ENCODE measurements at places on chromosomes 2 and 18.

GRCh38 chr2:230987137-230988020, 8.5 kb upstream of the SPATA3 start:
- DNase-seq: peak; percentile 98

DNA sequence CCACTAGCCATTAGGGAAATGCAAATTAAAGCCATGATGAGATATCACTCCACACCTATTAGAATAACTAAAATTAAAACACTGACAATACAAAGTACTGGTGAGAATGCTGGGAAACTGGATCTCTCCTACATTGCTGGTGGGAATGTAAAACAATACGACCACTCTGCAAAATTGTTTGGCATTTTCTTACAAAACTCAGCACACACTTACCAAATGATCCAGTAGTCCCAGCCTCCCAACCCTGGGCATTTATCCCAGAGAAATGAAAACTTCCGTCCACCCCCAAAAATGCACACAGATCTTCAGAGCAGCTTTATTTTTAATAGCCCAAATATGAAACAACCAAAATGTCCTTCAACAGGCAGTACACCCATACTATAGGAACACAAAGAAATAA, 8.9 kb upstream of the TMSB10 start:
- no peak for DNase-seq

- no peak for DNase-seq
These were observed 50.7 kb downstream of the GREB1 start for GRCh38 chr2:11584525-11585056.

DNA sequence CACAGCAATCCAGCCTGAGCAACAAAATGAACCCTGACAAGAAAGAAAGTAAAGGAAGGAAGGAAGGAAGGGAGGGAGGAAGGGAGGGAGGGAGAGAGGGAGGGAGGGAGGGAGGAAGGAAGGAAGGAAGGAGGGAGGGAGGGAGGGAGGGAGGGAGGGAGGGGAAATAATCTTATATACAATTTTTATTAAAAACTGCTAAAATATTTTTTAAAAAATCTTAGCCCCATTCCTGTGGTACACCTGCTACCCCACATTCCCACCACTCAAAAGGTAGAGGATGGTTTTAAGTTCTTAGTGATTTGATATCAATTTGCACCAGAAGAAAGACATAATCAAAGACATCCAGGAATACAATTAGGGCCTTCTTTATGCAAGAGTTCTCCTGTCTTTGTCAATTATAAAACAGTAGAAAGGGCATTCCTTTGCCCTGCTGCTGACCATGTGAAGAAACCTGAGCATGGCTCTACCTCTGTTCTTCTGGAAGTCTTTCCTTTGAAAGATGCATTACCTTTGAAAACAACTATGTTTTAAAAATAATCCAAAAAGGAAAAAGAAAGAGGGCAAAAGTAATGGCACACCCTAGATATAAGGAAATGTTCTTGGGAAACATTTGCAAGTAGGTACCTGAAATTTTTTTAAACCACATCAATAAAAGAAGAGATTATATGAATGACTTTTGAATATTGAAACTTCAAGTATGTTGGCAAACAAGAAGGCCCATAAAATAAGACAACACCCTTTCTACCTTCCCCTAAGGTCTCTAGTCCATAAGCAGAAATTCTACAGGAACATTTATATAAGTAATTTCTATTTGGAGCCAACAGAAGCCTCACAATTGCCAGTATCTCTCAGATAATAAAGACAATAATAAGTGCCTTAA, 33.7 kb upstream of the ACVR2A start:
- no peak for DNase-seq

- DNase-seq: no peak
These were observed 67.7 kb upstream of the OSR1 start for GRCh38 chr2:19426144-19426543.

DNA sequence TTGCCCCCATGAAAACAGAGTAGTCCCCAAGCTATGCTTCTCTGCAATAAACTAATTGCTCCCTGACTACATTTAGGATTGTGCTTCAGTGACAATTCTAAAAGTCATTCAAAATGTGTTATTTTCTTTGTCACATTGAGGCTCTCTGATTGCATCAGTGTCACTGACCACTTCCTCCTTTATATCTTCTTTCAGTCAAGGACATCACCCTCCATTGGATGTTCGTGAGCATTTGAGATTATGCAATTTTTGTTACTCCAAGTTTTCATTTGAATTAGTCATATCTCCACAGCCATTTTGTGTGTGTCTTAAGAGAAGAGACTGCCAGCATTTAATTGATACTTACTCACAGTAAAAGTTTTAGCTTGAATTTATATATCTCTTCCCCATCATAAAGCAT, 780.8 kb upstream of the GCFC2 start:
- no peak for DNase-seq

- no peak for DNase-seq
These were observed 1165.6 kb upstream of the ZEB2 start for GRCh38 chr2:145685383-145686050.

DNA sequence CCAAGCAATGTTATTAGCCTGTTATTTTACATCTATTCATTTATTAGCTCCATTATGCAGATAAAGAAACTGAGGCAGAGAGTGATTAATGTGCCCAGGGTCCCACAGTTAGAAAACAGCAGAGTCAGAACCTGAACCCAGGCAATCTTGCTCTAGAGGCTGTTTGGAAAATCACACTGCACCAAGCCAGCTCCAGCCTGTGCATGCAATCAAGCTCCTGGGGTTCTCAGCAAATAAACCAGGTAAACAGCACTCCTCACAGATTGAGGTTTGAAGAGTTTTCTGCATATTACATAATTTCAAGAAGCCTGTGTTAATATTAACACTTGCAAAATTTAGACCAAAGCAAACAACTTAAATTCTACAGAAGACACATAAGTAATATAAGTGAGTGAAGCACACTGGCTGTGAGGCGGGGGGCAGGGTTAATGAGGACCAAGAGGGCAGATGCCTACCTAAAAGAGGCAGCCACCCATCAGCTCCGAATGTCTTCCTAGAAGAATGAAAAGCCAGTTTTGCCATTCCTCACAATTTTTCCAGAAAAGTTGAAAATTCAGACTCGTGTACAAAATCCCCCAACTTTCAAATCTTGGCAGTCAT, 35.4 kb downstream of the CACNB4 start:
- no peak for DNase-seq

DNA sequence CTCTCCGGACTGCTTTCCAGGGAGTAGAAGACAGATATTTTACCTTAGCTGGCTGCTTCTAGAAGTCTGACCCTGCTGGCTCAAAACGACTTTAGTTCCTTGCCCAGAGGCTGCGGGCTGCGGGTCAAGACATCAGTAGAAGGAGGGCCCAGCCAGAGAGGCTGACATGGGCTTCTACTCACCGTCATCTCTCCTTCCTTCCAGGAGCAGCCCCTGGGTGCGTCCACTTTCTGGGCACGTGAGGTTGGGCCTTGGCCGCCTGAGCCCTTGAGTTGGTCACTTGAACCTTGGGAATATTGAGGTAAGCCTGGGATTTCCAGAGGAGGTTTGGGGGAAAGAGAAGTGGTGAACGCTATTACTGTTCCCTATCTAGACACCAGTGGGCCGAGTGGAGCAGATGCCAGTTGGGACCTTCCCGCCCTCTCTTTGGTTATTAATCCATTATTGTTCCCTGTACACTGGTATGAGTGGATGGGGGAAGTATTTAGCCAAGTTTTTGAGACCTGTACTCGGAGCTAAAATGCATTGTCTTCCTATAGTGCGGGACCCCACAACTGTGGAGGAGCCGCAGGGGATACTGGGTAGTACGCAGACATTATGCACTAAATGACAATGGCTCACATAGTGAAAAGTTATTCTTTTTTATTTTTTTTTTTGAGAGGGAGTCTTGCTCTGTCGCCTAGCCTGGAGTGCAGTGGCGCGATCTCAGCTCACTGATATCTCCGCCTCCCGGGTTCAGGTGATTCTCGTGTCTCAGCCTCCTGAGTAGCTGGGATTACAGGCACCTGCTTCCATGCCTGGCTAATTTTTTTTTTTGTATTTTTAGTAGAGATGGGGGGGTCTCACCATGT, 26.3 kb upstream of the CASP8 start:
- no peak for DNase-seq

DNA sequence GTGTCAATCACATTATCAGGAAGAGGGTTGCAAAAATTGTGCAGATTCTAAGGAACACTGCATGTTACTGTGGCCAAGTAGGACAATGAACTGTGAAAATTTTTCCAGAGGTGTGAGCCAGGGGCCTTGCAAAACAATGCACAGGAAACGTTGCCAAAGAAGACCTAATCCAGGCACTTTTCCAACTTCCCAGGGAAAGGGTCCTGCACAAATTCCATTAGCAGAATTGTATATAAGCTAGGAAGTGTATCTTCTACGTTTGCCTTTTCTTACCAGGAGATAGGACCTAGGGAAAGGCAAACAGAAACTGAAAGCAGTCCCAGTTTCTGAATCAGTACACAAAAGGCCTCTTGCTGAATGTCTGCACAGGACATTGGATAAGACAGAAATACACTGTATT, 1888.3 kb upstream of the CELF4 start:
- DNase-seq: no peak

DNA sequence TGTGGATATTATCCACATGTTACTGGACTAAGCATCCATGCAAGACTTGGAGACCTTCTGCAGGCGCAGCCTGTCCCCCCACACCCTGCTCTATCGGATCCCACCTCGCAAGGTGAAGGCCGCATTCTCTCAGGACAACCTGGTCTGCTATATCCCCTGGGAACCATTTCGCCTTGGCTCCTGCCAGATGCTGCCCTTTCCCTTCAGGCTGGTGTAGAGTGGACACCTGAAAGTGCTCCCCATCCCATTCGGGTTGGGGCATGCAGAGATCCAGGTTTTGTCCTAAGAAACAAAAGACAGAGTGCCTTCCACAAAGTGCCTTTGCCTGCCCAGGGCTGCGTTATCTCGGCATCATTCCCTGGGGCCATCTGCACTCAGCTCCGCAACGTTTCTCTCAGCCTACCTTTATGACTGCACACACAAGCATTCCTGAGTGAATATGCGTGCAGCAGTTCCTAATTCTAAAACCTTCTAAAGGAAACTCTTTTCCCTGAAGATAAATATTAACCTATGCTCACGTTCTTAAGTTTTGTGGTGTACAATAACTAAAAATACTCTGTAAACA, 20.5 kb downstream of the FHL2 start:
- DNase-seq: no peak

DNA sequence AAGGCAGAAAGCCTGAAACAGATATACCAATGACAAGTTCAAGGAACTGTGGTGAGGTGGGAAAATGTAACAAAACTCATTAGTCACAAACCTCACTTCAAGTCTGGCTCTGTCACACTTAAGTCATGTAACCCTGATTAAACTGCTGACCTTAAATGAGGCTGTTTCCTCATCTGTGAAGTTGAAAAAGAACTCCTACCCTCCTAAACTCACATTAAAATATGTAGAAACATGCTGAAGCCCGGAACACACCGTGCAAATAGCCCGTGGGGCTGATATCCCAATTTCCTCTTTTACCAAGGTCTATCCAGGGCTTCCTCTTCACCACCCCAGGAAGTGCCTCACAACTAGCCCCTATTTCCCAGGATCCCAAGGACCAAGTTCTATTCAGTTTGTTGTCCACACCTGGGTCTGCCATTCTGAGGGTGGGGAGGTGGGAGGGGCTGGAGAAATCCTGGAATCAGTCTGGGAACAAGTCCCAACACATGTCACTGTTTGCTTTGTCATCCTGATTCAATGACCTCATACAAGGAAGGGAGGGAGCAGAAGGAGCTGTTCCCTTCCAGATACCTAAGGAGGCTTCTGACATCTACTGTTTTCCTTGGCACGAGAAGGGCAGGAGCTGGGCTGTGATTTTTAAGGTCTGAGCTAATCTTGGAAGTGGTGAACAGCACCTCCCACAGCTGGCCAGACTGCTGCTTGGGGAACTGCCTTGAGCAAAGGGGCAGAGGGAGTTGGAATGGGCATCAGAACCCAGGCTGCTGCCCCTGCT, 42.3 kb downstream of the SLC4A1AP start:
- DNase-seq: no peak

DNA sequence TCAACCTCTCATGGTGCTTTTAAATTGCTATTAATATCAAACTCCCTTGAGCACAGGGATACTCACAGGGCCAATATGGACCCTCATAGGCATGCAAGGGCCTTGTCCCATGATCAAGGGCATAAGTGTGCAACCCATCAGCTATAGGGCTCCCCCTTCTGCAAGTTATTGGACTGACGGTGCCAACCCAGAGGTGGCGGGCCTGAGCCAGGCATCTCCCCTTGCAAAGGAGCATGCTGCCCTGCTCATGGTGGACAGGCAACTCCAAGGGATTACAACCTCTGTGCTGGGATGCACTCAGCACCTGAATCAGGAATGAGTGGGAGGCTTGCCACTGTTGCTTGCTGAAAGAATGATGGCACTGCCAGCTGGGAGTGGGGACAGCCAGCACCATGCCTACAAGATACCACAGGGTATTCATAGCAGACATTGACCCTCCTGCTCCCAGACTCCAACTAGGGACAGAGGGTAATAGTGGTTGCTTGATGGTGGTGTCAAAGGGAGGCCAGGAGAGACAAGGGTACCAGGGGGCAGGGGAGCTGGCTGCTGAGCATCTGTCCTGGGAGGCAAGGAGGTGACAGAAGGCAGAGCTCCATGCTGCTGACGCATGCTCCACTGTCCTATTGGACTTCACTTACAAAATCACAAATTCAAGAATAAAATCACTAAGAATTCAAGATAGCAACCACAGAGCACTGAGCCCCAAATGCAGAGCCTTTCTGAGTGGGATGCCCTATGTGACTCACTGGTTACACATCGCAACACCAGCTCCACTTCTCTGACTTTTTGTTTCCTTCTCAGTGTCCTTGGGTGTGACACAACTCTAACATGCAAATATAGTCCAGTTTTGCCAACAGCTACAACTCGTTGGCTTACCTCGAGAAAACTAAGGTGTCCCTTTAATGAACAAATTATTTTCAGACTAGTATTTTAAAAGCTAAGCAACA, 157.1 kb upstream of the CCDC150 start:
- DNase-seq: no peak

- DNase-seq: peak; percentile 30
These were observed 116.7 kb downstream of the LPIN1 start for GRCh38 chr2:11863103-11863502.

GRCh38 chr2:48855142-48855541, 99.6 kb upstream of the LHCGR start:
- no peak for DNase-seq

DNA sequence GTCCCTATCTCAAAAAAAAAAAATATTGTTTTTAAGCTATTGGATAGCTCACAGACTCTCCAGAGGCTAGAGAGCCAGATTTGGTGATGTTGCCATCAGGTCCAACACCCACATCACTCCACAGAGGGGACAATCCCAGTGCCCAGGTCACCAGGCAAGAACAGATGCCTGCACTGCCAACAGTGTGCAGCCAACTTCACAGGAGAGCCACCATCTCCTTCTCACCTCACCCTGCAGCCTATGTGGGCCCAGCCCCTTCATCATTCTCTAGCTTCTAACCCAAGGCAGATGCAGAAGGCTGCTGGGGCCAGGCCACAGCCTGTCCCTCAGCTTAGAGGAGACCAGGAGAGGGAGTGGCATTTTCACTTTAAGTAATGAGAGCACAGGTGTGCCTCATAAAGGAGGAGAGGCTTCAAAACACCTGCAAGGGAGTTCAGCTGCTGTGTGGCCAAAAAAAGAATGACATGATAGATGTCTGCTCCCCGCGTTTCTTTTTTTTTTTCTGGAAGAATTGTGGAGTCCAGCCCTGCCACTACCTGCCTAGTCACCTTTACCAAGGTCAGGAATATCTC, 98.0 kb upstream of the ZSWIM2 start:
- DNase-seq: peak; percentile 34

GRCh38 chr2:76985387-76986136, 536.6 kb downstream of the LRRTM4 start:
- DNase-seq: no peak
